Upper lobe of left lung (tissue), 6 donors: ENCODE measurements at places on chromosomes 12 and 14.
A peak's percentile ranks its signal among the peaks of the same experiment; 100 is the strongest.

- DNase-seq = no peak
Observed at GRCh38 chr14:105418269-105419194, 1.1 kb upstream of the MTA1 start.

- DNase-seq = no peak
Observed at GRCh38 chr14:34104489-34105397, 153.9 kb upstream of the EGLN3 start.

- no peak for DNase-seq
Observed at GRCh38 chr14:32595497-32595896, 266.4 kb downstream of the AKAP6 start.

GRCh38 chr14:91947475-91948184, at the start of gene FBLN5:
FBLN5 (minus strand) TSS chr14:91947694; CDS start chr14:91947229, 465 bp downstream.
- peak; percentile 63 for DNase-seq

- DNase-seq = peak; percentile 57
Observed at GRCh38 chr12:110501399-110501751, 536 bp downstream of the VPS29 start.

DNA sequence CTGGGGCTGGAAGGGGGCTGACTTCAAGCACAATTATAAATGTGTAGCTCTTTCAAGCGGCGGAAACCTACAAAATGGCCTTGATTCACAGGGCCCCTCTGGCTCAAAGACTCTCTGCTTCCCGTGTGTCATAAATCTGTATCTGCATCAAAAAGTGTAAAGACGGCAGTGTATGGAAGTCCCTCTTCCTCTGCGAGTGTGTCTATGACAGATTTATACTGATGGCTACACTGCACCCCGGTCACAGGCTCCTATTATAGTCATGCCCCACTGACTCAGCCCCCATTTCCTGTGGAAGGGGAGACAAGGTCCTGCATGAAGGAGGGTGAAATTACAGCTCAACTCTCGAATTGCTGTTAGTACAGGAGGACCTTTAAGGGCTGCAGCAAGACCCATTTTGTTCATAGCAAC, 68.6 kb downstream of the HMGA2 start:
- no peak for DNase-seq

- DNase-seq = no peak
Observed at GRCh38 chr12:112677050-112677765, 114.3 kb upstream of the RPH3A start.

DNA sequence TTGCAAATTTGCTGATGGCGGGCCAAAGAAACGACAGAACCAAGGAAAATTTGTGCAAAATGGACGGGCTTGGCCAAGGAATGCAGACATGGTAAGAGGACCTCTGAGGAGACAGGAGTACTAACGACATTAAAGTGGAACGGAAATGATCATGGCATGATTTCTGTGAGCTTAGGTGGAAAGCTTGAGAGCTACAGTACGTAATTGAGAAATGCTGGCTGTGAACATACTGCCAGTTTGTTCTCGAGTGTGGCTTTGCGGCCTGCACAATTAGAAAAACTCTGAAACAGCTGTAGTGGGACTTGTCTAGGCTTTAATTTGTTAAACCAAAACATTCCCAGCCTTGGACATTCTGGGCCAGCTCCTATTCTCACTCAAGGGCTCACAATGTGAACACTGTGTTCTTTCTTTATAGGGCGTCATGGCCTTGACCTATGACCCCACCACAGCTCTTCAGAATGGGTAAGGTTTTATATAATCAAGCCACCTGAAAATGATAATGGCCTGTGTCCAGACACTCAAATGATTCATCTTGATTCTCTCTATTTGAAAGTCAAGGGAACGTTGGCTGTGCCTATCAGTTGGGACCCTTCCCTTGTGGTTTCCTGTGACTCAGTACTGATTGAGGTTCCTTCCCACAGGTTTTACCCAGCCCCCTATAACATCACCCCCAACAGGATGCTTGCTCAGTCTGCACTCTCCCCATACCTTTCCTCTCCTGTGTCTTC, 48.5 kb downstream of the BAZ2A start:
- DNase-seq = no peak

- no peak for DNase-seq
Observed at GRCh38 chr12:82671673-82672195, 15.0 kb upstream of the TMTC2 start.

- no peak for DNase-seq
Observed at GRCh38 chr12:46744283-46744682, 81.5 kb downstream of the SLC38A4 start.

GRCh38 chr14:59389936-59390335, 75.2 kb downstream of the GPR135 start:
- DNase-seq = no peak

DNA sequence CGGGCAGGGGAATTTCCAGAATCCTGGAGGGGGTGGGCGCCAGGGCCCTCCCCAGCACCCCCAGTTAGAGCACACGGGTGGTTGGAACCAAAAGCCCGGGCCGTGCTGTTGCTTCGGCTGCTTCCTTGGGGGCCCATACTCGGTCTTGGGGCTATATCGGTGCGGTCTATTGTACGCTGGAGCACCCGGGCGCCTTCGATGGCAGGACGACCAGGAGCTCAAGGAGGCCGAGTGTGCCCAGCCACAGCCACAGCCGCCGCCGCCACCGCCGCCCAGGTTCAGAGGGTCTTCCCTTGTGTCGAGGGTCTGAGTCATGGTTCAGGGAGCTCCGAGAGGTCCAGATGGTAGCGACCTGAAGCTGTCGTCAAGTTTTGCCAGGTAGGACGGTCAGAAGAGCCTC, 548 bp downstream of the CCER1 start:
- DNase-seq = peak; percentile 76

DNA sequence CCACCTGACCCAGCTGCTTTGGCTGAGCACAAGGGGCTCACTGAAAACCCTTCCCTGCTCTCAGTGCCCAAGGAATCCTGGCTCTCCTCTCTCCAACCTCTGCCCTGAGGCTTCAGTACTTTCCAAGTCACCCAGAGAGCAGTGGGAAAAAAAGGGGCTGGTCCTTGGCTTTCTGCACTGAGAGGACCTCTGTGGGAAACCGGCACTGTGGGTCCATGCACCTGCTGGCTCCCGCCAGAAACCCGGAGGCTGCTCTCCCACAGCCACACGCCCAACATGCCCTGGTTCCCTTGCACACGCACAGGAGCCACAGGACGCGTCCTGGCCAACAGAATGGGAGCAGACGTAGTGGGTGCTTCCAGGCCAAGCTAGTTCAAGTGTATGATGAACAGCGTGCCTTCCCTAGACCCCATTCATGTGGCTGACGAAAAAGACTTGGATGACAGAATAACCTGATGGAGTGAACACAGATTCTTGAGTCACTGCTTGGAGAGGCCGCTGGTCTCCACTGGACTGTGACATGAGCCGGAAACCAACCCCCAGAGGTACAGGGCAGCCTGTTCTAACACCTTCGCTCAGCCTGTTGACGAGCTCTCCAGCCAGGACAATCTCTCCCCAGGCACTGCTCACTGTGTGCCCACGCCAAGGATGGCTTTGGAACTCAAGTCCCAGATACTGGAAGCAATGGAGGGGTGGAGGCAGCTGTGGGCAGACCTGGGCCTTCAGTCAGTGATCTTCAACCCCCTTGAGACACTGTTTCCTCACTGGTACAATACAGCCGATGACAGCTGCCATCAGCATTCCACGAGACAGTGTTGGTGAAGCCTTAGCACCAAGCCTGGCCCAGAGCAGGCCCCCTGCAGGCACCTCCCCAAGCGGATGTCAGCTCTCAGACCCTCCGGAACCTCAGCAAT, 87.7 kb downstream of the ITPK1 start:
- DNase-seq = no peak

- no peak for DNase-seq
Observed at GRCh38 chr14:71702786-71703185, 229.4 kb upstream of the RGS6 start.

- DNase-seq = no peak
Observed at GRCh38 chr14:25431211-25432076, 381.5 kb upstream of the STXBP6 start.

GRCh38 chr12:82651489-82651888, 35.2 kb upstream of the TMTC2 start:
- no peak for DNase-seq

- no peak for DNase-seq
Observed at GRCh38 chr12:46342562-46343033, 30.0 kb downstream of the SLC38A2 start.

GRCh38 chr14:29242755-29243754, 476.5 kb downstream of the FOXG1 start:
- no peak for DNase-seq

GRCh38 chr12:78457938-78458337, 406.6 kb upstream of the SYT1 start:
- DNase-seq = no peak

GRCh38 chr12:81089412-81089811, 11.5 kb downstream of the ACSS3 start:
- no peak for DNase-seq

- DNase-seq = no peak
Observed at GRCh38 chr14:66944872-66945271, 244.4 kb upstream of the GARIN2 start.

- DNase-seq = no peak
Observed at GRCh38 chr12:3364661-3365462, 126.1 kb upstream of the PRMT8 start.

GRCh38 chr12:104846056-104846767, 111.9 kb downstream of the SLC41A2 start:
- DNase-seq = no peak

DNA sequence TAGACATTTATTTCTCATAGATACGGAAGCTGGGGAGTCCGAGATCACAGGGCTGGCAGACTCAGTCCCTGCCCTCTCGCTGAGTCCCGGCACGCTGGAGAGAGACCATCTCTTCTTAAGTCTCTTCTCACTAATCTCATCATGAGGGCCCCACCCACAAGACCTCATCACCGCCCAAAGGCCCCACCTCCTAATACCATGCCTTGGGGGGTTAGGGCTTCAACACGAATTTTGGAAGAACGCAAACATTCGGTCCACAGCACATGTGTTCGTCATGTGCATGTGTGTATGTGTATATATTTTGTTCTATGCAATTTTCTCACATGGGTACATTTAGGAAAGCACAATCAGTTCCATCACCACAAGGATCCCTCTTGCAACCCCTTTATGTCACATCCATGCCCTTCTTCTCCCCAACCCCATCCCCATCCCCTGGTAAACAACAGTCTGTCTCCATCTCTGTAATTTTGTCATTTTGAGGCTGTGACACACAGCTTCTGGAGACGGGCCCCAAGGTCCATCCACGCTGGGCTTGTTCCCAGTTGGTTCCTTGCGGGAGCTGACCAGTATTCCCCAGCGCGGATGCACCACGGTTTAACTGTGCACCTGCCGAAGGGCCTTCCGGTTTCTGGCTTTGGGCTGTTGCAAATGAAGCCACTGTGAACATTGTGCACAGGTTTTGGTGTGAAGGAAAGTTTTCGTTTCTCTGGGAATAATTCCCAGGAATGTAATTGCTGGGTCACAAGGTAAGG, 317.5 kb upstream of the DIO3 start:
- DNase-seq = no peak

GRCh38 chr14:50230701-50231474, 490 bp downstream of the SOS2 start:
- DNase-seq = peak; percentile 65

DNA sequence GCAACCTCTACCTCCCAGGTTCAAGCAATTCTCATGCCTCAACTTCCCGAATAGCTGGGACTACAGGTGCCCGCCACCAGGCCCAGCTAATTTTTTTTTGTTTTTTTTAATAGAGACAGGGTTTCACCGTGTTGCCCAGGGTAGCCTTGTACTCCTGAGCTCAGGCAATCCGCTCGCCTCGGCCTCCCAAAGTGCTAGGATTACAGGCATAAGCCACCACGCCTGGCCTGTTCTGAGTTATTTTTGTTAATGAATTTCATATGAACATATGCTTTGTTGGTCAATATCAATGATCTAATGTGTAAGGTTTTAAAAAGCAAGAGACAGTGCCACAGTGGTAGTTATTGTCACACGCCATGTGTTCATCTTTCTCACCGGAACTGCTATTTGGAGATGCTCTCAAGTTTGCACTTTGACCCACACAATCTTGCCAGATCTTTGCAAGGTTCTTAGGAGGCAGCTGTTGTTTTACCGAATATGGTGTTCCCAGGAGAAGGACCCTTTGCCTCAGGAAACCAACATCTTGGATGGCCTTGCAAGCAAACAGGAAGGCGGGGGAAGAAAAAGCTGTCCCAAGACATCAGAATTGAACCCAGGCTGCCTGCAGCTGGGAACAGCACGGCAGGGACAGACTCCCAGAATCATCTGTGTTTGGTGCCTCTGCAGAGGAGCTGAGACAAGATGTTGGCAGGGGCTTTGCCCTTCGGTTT, 30.0 kb downstream of the GALNT16 start:
- DNase-seq = no peak

- DNase-seq = no peak
Observed at GRCh38 chr12:40646911-40647310, 45.3 kb upstream of the CNTN1 start.

DNA sequence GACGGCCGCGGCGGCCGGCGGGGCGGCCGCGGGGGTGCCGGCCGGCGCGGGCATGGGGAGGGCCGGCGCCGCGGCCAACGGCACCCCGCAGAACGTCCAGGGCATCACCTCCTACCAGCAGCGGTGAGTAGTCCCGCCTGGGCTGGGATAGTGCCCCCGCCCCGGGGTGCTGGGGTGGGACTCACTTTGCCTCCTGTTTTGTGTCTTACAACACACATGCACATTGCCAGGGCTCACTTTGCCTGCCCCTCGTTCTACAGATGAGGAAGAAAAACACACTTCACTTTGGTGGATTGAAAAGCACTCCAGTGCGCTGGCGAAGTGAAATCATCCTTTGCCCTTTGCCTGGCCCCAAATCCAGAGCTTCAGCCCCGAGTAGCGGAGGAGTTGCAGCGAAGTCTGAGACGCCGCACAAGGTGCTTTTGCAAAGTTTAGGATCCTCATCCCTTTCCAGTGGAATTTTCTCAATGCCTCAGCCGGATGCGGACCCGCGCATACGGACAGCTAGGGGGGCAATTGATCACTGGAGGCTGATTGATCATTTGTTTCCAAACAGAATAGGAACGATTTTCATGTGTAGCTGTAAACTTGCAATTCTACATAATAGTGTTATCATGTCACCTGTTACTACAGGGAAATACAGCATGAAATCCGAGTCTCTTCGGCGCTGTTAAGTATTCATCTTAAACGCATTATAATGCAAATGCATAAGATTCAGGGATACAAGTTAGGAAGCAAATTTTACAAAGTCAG, 3.6 kb upstream of the NPAS3 start:
- no peak for DNase-seq

DNA sequence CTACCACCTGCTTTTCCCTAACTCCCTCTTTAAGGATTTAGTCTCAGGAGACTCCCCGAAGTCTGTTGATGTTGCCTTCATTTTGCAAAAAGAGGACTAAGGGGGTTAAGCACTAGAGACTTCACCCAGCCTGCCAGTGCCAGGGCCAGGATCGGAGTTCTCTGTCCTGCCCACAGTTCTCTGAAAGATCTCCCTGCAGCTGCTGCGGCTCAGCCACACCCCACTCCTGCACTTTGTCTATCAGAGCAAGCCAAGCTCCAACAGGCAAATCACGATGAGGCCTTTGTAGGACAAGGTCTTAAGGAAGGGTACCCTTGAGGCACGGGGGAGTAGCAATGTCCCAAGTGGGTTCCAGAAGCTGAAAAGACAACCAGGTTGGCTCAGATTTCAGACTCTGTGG, 148.8 kb upstream of the EGLN3 start:
- no peak for DNase-seq

GRCh38 chr14:21652209-21652808, 1.3 kb upstream of the OR4E2 start:
- DNase-seq = no peak

GRCh38 chr14:72715215-72715849, 178.6 kb downstream of the DPF3 start:
- DNase-seq = no peak

GRCh38 chr12:1384910-1385309, 209.5 kb downstream of the FBXL14 start:
- DNase-seq = no peak

- DNase-seq = no peak
Observed at GRCh38 chr14:70886421-70887206, 20.6 kb upstream of the PCNX1 start.
